ENCODE measurements at places on chromosomes 3 and 15. TPM values are rescaled to one million over a fixed set of nuclear protein-coding genes. Genes with fewer than 3 reads are reported as not detected.

Gene DNAH12
- 2.3 TPM for total RNA-seq

Gene FOXB1
- not detected for total RNA-seq

Gene CP
- 8.7 TPM for total RNA-seq

Gene NPAP1
- total RNA-seq: 0.56 TPM

Gene DUOXA1
- 1.8 TPM for total RNA-seq

Gene SPRED1
- 18.3 TPM for total RNA-seq

Gene LXN
- total RNA-seq: 16.5 TPM

Gene GXYLT2
- 47.0 TPM for total RNA-seq

- no peaks in the 10 kb centered on the region for H3K36me3 ChIP-seq
- H3K27me3 ChIP-seq: no peaks in the 10 kb centered on the region
- peaks cover 19% of the 10 kb centered on the region for H3K4me1 ChIP-seq
- H3K4me3 ChIP-seq: peak overlapping the region; percentile 15
Measured at GRCh38 chr3:50272911-50273688, 4.2 kb downstream of the SEMA3B start.

- H3K36me3 ChIP-seq: no peaks in the 10 kb centered on the region
- no peak overlapping the region for H3K4me3 ChIP-seq
- no peak for DNase-seq
- no peak overlapping the region for H3K27ac ChIP-seq
Measured at GRCh38 chr3:63933459-63933858, 21.3 kb upstream of the SCAANT1 start.

GRCh38 chr3:111106993-111107661, 35.5 kb downstream of the NECTIN3 start:
- no peaks in the 10 kb centered on the region for H3K4me1 ChIP-seq
- H3K36me3 ChIP-seq: no peaks in the 10 kb centered on the region
- no peaks in the 10 kb centered on the region for H3K27me3 ChIP-seq
- H3K27ac ChIP-seq: no peak overlapping the region
- DNase-seq: no peak

GRCh38 chr15:94259121-94259751, 27.9 kb downstream of the MCTP2 start:
- H3K4me1 ChIP-seq: no peaks in the 10 kb centered on the region
- H3K36me3 ChIP-seq: no peaks in the 10 kb centered on the region
- H3K27me3 ChIP-seq: no peaks in the 10 kb centered on the region
- no peak for DNase-seq
- H3K4me3 ChIP-seq: no peak overlapping the region
- H3K27ac ChIP-seq: no peak overlapping the region

- DNase-seq: no peak
- no peaks in the 10 kb centered on the region for H3K4me1 ChIP-seq
- no peaks in the 10 kb centered on the region for H3K36me3 ChIP-seq
- no peak overlapping the region for H3K4me3 ChIP-seq
- no peaks in the 10 kb centered on the region for H3K27me3 ChIP-seq
Measured at GRCh38 chr3:62496503-62496902, 123.2 kb upstream of the FEZF2 start.

GRCh38 chr3:117234331-117234730, 524.8 kb downstream of the TUSC7 start:
- DNase-seq: no peak
- no peak overlapping the region for H3K27ac ChIP-seq
- no peaks in the 10 kb centered on the region for H3K27me3 ChIP-seq
- H3K36me3 ChIP-seq: no peaks in the 10 kb centered on the region

DNA sequence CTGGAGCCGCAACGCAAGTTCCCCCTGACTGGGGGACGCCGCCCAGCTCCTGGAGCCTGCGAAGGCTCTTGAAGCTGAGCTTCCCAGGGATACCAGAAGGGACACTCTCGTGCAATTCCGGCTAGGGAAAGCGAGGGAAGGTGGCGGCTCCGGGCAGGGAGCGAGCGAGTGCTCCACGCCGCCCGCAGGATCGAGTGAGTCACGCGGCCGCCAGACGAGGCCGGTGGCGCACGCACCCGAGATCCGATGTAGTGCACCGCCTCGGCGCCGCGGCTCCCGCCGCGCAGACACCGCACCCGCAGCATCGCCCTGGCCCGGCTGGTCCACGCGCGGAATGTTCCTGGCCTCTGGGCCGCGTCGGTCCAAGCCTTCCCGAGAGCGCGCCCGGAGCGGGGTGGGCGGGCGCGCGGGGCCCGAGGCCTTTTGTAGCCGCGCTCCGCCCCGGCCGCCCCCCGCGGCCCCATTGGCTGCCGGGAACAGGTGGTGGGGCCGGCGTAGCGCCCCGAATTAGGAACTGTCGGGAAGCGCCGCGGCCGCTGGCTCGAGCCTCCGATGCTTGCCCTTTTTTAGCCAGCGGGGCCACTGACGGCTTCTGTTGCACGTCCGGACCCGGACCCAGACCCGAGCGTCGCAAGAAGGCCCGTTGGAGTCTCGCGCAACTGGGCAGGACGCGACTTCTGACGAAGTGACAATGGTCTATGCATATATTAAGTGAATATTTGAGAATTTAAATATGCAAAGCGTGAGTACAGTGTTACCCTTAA, at the start of gene GATM:
Gene GATM, minus strand, starts transcription at position 396 of the 764 bp plus-strand sequence. Its CDS starts 91 bp downstream, at position 305.
- H3K27me3 ChIP-seq: no peaks in the 10 kb centered on the region
- no peaks in the 10 kb centered on the region for H3K36me3 ChIP-seq
- H3K27ac ChIP-seq: peak within 1 kb of the TSS; percentile 45
- H3K4me1 ChIP-seq: peaks cover 3% of the 10 kb centered on the region

- H3K27me3 ChIP-seq: no peaks in the 10 kb centered on the region
- no peaks in the 10 kb centered on the region for H3K4me1 ChIP-seq
- H3K27ac ChIP-seq: no peak overlapping the region
- DNase-seq: no peak
- peaks cover 2% of the 10 kb centered on the region for H3K36me3 ChIP-seq
Measured at GRCh38 chr3:132530624-132531023, 66.4 kb upstream of the ACKR4 start.

GRCh38 chr3:4722103-4722502, 229.0 kb downstream of the ITPR1 start:
- no peaks in the 10 kb centered on the region for H3K36me3 ChIP-seq
- DNase-seq: no peak
- H3K27me3 ChIP-seq: no peaks in the 10 kb centered on the region
- H3K27ac ChIP-seq: peak overlapping the region; percentile 46
- H3K4me3 ChIP-seq: no peak overlapping the region
- peaks cover 11% of the 10 kb centered on the region for H3K4me1 ChIP-seq

- no peaks in the 10 kb centered on the region for H3K27me3 ChIP-seq
- no peak overlapping the region for H3K27ac ChIP-seq
- H3K4me3 ChIP-seq: no peak overlapping the region
Measured at GRCh38 chr3:152531717-152532116, 263.0 kb downstream of the MBNL1 start.

GRCh38 chr3:18743761-18744160, 318.6 kb upstream of the SATB1 start:
- no peak for DNase-seq
- H3K36me3 ChIP-seq: no peaks in the 10 kb centered on the region
- no peak overlapping the region for H3K27ac ChIP-seq
- H3K4me3 ChIP-seq: no peak overlapping the region
- H3K27me3 ChIP-seq: no peaks in the 10 kb centered on the region

DNA sequence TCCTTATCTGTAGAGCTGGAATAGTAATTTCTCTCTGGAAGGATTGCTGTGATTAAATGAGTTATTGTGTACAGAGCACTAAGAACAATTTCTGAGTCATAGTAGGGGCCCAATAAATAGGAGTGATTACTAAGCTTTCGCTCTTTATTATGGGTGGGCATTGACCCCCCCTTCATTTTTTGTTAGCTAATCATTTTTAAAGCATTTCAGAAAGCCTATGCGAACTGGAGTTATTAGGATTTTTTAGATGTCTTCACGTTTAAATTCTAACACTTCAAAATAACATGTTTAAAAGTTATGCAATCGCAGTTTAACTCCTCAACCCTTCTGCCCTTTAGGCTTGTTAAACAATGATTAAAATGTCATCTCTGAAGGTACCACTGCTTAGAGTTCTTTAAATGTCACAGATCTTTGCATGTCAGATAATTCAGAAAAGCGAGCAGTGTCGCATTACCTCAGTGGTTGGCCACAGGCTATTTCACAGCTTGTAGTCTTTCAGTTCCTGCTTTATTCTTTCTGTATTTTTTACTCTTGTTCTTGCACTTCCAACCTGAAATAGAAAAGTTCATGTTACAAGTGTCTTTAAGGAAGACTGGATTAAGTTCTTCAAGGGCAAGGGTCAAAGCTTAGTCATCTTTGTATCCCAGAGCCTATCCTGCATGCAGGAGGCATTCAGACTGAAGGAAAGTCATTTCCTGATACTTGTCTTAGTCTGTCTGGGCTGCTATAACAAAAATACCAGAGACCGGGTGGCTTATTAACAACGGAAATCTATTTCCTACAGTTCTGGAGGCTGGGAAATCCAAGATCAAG, 102.9 kb downstream of the FNDC3B start:
- no peak overlapping the region for H3K4me3 ChIP-seq
- DNase-seq: no peak
- no peak overlapping the region for H3K27ac ChIP-seq
- no peaks in the 10 kb centered on the region for H3K27me3 ChIP-seq
- H3K4me1 ChIP-seq: peaks cover 17% of the 10 kb centered on the region

GRCh38 chr15:57335719-57336118, 40.6 kb upstream of the CGNL1 start:
- DNase-seq: no peak
- H3K27ac ChIP-seq: no peak overlapping the region
- no peaks in the 10 kb centered on the region for H3K4me1 ChIP-seq
- H3K4me3 ChIP-seq: no peak overlapping the region
- H3K27me3 ChIP-seq: no peaks in the 10 kb centered on the region

DNA sequence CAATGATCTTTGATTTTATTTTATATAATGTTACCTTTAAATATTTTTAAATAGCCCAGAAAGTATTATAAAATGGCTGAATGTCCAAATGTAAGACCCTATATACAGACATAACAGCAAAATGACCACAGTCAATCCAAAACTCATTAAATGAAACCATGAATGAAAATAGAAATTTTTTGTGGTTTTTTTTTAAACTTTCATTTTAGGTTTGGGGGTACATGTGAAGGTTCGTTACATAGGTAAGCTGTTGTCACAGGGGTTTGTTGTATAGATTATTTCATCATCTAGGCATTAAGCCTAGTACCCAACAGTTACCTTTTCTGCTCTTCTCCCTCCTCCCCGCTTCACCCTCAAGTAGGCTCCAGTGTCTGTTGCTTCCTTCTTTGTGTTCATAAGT, 108.8 kb downstream of the FAIM start:
- H3K4me1 ChIP-seq: no peaks in the 10 kb centered on the region
- H3K27me3 ChIP-seq: no peaks in the 10 kb centered on the region
- no peak overlapping the region for H3K27ac ChIP-seq
- H3K4me3 ChIP-seq: no peak overlapping the region
- no peak for DNase-seq

GRCh38 chr3:194072097-194072428, 63.9 kb upstream of the HES1 start:
- H3K27me3 ChIP-seq: no peaks in the 10 kb centered on the region
- DNase-seq: no peak
- no peak overlapping the region for H3K27ac ChIP-seq
- H3K36me3 ChIP-seq: no peaks in the 10 kb centered on the region

DNA sequence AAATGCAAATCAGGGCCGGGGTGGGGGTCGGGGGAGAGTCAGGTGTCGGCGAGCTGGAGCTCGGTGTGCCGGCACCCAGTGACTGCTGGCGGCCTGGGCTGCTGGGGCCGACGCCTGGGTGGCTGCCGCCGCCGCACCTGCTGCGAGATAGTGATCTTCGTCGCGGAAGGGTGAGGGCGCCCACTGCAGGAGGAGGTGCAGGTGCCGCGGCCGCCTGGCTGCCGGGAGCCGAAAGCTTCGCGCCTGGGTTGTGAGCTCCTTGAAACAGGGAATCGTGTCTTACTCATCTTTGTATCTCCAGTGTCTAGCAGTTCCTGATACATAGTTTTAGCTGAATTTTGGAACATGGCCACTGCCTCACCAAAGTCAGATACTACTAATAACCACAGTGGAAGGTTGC, 64.0 kb upstream of the CPOX start:
- no peaks in the 10 kb centered on the region for H3K4me1 ChIP-seq
- no peak overlapping the region for H3K27ac ChIP-seq
- no peaks in the 10 kb centered on the region for H3K27me3 ChIP-seq
- no peaks in the 10 kb centered on the region for H3K36me3 ChIP-seq
- H3K4me3 ChIP-seq: no peak overlapping the region

GRCh38 chr3:108106449-108106848, 15.6 kb upstream of the CD47 start:
- no peak overlapping the region for H3K27ac ChIP-seq
- H3K4me3 ChIP-seq: no peak overlapping the region
- no peak for DNase-seq

DNA sequence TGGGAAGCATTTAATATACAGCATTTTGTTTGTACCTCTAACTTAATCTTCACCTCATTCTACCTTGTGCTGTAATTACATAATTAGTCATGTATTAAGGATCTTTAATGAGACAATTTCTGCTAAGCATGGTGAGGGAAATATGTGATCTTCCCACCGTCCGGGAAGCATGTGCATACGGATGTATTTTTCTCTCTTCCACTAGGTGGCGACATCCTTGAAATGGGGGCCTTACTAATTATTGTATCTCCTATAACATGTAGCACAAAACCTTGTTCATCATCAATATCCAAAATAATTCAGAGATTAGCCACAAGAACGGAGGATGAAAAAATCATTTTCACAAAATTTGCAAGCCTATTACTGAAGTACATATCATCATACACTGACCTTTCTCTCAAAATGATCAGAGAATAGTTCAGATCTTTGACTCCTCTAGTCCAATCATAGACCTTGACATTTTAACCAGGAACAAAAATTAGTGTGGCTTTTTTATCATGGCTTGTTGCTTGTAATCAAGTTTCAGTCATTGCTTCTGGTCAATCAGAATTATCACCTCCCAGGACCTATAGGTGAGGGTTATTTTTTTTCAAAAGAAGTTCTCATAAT, 148.9 kb upstream of the GBE1 start:
- no peak for DNase-seq
- no peaks in the 10 kb centered on the region for H3K4me1 ChIP-seq
- no peaks in the 10 kb centered on the region for H3K27me3 ChIP-seq
- no peaks in the 10 kb centered on the region for H3K36me3 ChIP-seq
- no peak overlapping the region for H3K4me3 ChIP-seq
- H3K27ac ChIP-seq: no peak overlapping the region

GRCh38 chr3:71495708-71496472, 87.6 kb downstream of the FOXP1 start:
- H3K27me3 ChIP-seq: no peaks in the 10 kb centered on the region
- H3K27ac ChIP-seq: peak overlapping the region; percentile 22
- H3K36me3 ChIP-seq: no peaks in the 10 kb centered on the region
- DNase-seq: no peak
- H3K4me3 ChIP-seq: peak overlapping the region; percentile 15

- H3K36me3 ChIP-seq: no peaks in the 10 kb centered on the region
- no peak overlapping the region for H3K27ac ChIP-seq
- no peak overlapping the region for H3K4me3 ChIP-seq
Measured at GRCh38 chr3:185724761-185725160, 100.1 kb downstream of the IGF2BP2 start.

- no peak for DNase-seq
- peaks cover 10% of the 10 kb centered on the region for H3K4me1 ChIP-seq
- no peaks in the 10 kb centered on the region for H3K36me3 ChIP-seq
- H3K27me3 ChIP-seq: no peaks in the 10 kb centered on the region
- no peak overlapping the region for H3K27ac ChIP-seq
Measured at GRCh38 chr3:136725468-136725867, 26.7 kb downstream of the STAG1 start.

Measured in ovary (tissue), 10 donors.